Immature natural killer cell (primary cell): ENCODE measurements at places on chromosomes 6 and 20. TPM values are rescaled to one million over a fixed set of nuclear protein-coding genes. Genes with fewer than 3 reads are reported as not detected.

TMEM181 gene
- polyA plus RNA-seq = 10.1 TPM

MYH7B gene
- not detected for polyA plus RNA-seq

WFDC12 gene
- polyA plus RNA-seq = not detected

HLA-G gene
- polyA plus RNA-seq = not detected

PNRC1 gene
- polyA plus RNA-seq = 255 TPM

CST3 gene
- polyA plus RNA-seq = 60.0 TPM

MBOAT1 gene
- polyA plus RNA-seq = not detected

EFCAB8 gene
- polyA plus RNA-seq = not detected

TP53TG5 gene
- polyA plus RNA-seq = not detected

PARD6B gene
- polyA plus RNA-seq = 0.96 TPM

CST4 gene
- not detected for polyA plus RNA-seq

LY6G6F gene
- polyA plus RNA-seq = not detected

CST5 gene
- polyA plus RNA-seq = not detected

FHL5 gene
- polyA plus RNA-seq = not detected

ECHDC1 gene
- polyA plus RNA-seq = 62.9 TPM

CTCFL gene
- polyA plus RNA-seq = not detected

TOMM6 gene
- 367 TPM for polyA plus RNA-seq

RBM24 gene
- not detected for polyA plus RNA-seq

TSPO2 gene
- not detected for polyA plus RNA-seq

PROKR2 gene
- not detected for polyA plus RNA-seq

VSTM2L gene
- polyA plus RNA-seq = not detected

GSTA2 gene
- polyA plus RNA-seq = not detected

PBOV1 gene
- polyA plus RNA-seq = not detected

KATNA1 gene
- polyA plus RNA-seq = 21.4 TPM

ANKRD66 gene
- polyA plus RNA-seq = not detected

TP53INP2 gene
- polyA plus RNA-seq = 1.8 TPM

LPA gene
- polyA plus RNA-seq = not detected

CLDN20 gene
- not detected for polyA plus RNA-seq

BANF2 gene
- polyA plus RNA-seq = not detected

UST gene
- 6.3 TPM for polyA plus RNA-seq

HMGCLL1 gene
- polyA plus RNA-seq = not detected

PACRG gene
- not detected for polyA plus RNA-seq

NHSL1 gene
- not detected for polyA plus RNA-seq

SLC52A3 gene
- not detected for polyA plus RNA-seq

MDC1 gene
- polyA plus RNA-seq = not detected

WFDC5 gene
- not detected for polyA plus RNA-seq

TFAP2A gene
- not detected for polyA plus RNA-seq
